ENCODE measurements at places on chromosomes 13 and 19.

DNA sequence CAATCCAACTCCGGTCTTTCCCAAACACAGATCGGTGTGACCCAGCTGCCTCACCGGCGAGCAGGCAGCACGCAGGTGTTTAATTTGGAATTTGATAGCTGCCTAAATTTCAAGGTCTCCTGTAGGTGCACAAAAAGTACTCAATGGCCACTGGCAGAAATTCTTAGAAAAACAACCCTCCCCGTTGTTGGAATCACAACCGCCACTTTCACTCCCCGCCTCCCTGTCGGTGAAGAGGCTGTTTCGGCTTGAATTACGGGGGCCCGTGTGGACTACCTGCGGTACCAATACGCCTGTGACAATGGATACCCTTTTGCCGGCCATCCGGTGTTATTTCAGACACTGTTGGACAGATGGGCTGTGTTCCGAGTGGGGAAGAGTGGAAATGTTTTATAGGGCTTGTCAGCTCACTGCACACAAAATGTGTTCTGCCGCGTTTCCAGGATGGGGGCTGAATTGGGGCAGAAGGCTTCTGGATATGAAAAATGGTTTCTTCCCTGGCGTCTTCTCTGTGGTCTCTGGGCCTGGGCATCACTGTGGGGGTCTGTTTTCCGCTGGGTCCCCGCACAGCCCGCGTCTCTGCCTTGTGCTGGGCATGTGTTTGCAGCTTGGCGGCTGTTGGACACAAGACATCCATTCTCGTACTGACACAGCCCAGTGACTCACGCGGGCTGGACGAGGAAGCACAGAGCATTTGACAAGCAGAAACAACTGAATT, 45.4 kb downstream of the ZIC5 start:
- DNase-seq, result peak; percentile 49

GRCh38 chr19:39194832-39195542, 1.8 kb upstream of the NCCRP1 start:
- DNase-seq, result no peak

GRCh38 chr19:48152551-48152950, 17.6 kb downstream of the LIG1 start:
- DNase-seq, result peak; percentile 67

GRCh38 chr13:19927117-19927748, 31.3 kb upstream of the ZMYM2 start:
- DNase-seq, result no peak

GRCh38 chr19:7808108-7808507, 21.9 kb upstream of the EVI5L start:
- DNase-seq, result no peak

GRCh38 chr19:57210381-57210780, 19.1 kb downstream of the ZNF264 start:
- DNase-seq, result no peak

DNA sequence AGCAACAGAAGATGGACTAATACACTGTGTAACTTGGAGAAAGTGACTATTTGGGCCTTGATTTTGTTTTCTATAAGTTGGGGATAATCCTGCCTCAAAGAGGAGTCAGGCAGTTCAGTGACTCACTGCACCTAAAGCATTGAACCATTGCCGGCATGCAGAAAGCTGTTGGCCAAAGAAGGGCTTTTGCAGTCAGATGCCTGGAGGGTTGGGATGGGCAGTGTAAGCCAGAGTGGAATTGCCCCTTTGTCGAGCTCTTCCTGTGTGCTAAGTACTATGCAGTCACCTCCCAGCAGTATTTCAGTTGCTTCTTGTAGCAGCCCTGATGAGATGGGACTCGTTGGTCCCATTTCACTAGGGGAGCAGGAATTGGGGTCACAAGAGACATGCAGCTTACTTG, 11.1 kb downstream of the ZNF473 start:
- no peak for DNase-seq

- DNase-seq, result no peak
These were observed 114.4 kb downstream of the ZDHHC20 start for GRCh38 chr13:21344662-21345176.

GRCh38 chr19:307111-307531, 15.9 kb upstream of the PLPP2 start:
- no peak for DNase-seq

GRCh38 chr19:14474827-14475226, 327 bp downstream of the PTGER1 start:
- DNase-seq, result no peak

DNA sequence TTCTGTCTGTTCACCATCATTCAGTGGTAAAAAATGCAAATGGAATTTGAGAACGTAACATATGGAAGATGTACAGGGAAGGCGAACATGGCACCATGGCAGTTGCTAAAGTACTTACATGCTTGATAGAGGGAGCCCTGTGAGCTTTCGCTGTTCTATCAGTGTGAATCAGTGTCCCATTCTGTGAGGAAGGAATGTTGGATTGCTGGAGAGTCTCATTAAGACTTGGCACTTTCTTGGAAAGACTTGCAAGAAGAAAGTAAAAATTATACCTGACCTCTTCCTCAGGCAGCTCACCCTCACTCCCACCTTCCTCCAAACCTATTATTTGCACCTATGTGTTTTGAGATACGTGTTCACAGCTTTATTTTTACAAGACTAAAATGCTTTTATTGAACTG, 43.5 kb downstream of the FREM2 start:
- no peak for DNase-seq

DNA sequence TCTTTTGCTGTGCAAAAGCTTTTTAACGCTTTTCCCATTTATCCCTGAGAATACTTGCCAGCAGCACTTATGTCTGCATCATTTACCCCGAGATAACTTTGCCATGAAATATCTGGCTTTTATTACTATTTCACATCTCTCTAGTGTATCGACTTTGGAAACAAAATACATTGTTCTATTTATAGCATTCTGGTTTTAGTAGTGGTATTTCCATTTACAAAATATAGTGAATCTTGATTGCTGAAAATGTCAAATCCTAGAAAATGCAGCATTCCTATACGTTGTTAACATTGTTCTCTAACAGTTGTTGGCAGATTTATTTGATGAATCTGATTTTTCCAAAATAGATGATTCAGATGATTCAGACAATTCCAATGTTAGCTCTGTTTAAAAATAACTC, 189.3 kb upstream of the SPRY2 start:
- no peak for DNase-seq

GRCh38 chr19:35487656-35488182, 2.5 kb downstream of the KRTDAP start:
- no peak for DNase-seq

GRCh38 chr13:65926750-65927171, 1303.4 kb downstream of the PCDH9 start:
- DNase-seq, result peak; percentile 17

DNA sequence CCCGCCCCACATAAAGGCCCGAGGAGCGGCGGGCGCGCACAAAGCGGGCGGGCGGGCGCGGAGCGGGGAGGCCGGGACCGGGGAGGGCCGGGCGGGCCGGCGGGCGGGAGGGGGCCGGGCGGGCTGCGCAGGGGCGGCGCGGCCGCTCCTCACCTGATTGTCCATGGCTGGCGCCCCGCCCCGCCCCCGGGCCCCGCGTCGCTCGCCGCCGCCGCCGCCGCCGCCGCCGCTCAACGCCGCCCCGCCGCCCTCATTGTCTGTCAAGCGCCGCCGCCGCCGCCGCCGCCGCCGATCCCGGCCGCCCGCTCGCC, 200 bp downstream of the MLLT1 start:
- no peak for DNase-seq

DNA sequence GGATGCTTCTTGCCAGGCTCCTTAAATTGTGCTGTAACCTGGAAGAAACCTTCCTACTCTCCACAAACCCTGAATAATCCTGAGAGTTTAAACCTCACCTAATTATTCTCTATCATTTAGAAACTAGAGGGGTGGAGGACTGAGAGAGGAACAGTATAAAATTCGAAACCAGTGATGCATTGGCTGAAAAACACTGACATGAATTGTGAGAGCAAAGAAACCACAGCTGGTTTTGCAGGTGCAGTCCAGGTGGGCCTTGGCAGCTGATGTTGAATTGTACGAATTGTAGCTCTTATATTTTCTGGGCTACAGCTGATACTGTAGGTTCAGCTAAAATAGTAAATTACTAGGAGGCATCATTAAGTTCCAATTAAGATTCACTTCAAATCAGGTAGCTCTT, 227.0 kb upstream of the SLITRK5 start:
- DNase-seq, result no peak

DNA sequence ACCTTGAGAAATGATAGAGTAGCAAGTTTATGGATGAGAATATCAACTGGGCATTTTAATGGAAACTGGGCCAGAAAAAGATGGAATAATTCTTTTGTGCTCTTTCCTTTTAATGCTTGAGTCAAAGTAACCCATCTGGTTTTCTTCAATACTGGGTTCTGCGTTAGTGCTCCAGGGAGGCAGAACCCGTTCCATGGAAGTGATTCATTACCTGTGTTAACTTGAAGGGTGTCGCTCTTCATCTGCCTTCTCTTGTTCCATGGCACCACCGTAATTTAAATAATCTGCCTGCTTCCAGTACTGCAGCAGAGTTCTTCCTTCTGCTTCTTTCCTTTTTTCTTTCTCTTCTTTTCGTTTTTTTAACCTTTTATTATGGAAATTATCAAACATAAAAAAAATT, 14.7 kb upstream of the USP12 start:
- DNase-seq, result no peak

DNA sequence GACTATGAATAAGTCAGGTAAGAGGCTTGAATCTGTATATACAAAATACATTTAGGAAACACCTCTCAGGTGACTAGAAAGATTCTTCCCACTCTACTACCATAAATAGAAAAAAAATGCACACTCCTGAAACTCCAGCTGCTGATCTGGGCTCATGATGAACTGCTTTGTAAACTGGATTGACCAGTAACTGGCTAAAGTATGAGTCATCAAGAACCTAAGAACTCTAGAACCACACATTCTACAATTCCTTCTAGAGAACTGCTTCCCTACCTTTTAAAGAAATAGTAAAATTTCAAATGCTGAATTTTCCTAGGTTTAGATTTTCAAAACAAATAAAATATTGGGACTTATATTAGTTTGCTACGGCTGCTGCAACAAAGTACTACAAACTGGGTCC, 55.2 kb downstream of the ELF1 start:
- DNase-seq, result no peak

GRCh38 chr13:39599012-39599411, 4.0 kb downstream of the LHFPL6 start:
- DNase-seq, result no peak

DNA sequence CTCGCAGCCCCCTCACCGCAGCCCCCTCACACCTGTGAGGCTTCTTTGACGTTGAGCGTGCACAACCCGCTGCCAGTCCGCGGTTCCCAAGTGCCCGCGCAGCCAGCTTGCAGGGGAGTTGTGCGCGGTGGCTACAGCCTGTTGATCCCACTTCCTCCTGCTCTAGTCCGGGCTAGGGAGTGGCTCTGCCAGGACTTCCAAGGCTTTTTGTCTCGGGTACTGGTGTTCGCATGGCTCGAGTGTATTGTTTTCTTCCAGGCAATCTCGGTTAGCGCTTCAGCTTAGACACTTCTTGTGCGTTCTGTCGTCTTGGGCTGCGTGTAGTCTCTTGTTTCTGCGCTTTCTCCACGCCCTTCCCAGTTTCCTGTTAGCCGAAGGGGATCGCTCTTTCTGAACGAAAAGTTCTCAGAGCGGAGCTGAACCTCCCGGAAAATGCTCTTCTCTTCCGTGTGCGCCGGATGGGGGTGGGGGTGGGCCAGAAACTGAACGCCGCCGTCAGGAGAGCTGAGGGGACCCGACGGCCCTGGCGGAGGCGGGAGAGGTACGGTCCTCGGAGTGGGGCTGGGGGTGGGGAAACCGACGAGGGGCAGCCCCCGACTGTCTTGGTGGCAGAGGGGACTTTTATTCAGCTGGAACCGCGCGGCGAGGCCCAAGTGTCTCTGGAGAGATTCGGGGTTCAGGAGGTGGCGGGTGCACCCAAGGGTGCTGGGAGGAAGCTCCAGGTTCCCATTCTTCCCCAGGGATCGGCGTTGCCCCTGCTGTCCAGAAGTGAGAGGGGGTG, 697 bp upstream of the DGKH start:
- peak; percentile 74 for DNase-seq

- no peak for DNase-seq
These were observed 1016.9 kb downstream of the UQCRFS1 start for GRCh38 chr19:28196101-28196500.

GRCh38 chr13:78168981-78169380, 250.3 kb upstream of the EDNRB start:
- no peak for DNase-seq

DNA sequence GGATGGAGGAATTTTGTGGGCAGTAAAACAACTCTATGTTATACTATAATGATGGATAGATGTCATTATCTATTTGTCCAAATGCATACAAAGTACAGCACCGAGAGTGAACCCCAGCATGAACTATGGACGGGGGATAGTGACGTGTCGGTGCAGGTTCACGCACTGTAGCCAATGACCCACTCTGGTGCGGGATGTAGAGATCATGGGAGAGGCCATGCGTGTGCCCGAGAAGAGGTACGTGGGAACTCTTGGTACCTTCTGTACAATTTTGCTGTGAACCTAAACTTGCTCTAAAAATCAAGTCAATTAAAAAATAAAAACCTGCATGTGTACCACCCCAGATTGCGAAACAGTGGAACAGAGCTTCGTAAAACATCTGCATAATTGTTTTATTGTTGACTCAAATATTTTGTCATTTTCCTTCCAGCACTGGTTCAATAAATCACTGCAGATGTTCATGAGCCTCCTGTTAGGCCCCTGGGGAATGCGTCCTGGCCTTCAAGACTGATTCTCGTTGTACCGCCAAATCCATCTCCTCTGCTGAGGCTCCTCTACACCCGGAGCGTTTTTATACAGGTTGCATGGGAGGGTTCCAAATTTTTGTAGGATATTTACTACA, 30.9 kb downstream of the COL4A1 start:
- DNase-seq, result no peak

GRCh38 chr13:72645521-72645920, 81.9 kb downstream of the MZT1 start:
- DNase-seq, result no peak

GRCh38 chr13:113763254-113763653, 4.2 kb downstream of the TMEM255B start:
- no peak for DNase-seq

DNA sequence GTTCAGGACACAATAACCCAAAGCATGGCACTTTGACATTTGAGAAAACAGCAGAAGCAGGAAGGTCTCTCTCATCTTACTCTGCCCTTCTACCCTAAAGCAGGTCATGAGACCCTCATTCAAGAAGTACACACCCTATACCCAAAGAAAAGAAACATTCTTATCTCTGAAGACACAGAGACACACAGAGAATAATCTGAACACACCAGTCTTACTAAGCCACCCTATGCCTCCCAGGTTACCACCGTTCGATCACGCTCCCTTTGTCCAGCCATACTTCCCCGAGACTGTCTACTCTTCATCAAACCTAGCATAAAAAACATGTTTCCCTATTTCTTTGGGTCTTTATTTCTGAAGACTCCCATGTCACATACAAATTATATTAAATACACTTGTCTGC, 66.5 kb upstream of the ANKRD10 start:
- no peak for DNase-seq

GRCh38 chr19:40756502-40757110, 5.6 kb downstream of the SNRPA start:
- no peak for DNase-seq

DNA sequence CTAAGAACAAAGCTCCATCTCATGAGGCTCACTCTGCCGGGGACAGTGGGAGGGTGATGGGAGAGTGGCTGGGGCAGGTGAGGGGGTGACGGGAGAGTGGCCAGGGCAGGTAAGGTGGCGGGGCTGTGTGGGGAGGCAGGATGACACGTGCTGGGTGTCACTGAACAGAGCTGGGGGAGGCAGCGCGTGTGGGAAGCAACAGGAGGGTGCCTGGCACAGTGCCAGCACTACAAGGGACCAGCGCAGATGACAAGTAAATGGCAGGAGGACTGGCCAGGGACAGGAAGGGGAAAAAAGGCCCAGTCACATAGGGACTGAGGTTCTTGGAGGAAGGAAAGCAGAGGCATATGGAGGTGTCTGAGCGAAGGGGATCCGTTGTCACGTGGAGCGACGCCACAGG, 129.9 kb downstream of the RNF17 start:
- DNase-seq, result no peak
